ENCODE measurements at places on chromosomes 7 and 10.

DNA sequence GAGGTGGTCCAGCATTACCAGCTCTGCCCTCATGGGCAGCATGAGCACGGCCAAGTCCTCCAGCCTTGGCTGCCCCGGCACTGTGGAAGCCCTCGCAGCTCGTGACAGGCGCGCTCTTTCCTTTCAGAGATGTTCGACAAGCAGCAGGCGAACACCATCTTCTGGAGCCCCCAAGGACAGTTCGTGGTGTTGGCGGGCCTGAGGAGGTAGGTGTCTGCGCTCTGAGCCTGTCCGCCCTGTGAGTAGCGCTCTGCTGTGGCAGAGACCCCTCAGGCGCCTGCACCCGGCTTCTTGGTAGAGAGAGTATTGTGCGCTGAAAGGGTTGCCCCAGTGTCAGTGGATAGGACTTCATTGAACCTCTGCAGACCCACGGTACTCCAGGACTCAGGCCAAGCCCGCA lies 19.8 kb downstream of the EIF3B start:
- DNase-seq: no peak

DNA sequence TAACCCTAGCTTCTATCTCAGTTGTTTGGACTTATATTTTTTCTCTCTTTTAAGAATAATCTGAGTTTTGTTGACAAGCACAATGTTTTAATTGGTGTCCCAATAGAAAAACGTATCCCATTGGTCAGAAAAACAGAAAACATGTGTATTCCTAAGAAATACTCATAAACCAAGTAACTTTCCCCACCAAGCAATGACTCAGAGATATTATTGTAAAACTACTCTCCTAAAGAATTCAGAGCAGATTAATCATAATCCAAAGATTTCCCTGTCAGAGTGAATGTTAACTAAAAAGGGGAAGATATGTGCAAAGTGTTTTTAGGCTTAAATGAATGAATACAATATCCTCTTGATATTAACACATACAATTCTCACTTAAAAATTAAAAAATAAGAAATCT lies 29.4 kb upstream of the MBL2 start:
- no peak for DNase-seq

DNA sequence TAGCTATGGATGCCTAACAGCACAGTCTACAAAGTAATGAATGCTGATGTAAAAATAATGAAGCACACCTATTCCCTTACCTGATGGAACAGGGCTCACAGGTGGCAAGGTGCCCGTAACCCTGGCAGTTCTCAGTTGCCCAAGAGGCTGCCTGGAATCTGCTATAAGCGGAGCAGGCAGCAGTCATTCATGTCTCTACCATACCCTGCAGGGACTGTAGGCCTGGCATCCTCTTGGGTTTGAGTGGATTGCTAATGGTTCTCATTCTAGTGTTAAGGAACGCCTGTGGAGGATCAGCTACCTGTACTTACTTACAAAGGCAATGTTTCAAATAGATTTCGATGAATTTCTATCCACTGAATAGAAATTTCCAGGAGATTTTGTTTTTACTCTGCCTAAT lies 38.4 kb downstream of the BAIAP2L1 start:
- DNase-seq: no peak

GRCh38 chr7:116334555-116334954 lies 124.2 kb downstream of the TES start:
- no peak for DNase-seq

- DNase-seq: no peak
Measured at GRCh38 chr10:51658000-51658399, 41.4 kb downstream of the CSTF2T start.

DNA sequence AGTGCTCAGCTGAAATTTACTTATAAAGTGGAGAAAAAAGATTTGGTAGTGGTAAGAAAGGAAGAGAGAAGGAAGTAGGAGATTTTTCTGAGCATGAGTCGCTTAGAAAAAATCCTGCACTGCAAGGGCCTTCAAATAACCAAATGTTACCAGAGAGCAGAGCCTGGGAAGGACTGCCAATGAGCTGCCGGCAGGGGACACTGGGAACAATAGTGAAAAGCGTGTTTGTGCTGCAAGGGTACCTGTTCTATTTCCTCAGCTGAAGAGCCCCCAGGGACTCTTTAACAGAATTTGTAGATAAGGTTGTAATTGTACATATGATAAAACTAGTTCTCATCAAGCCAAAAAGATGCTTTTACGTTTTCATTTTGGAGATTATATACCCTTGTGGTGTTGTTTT lies 696.3 kb upstream of the C7orf33 start:
- DNase-seq: no peak

DNA sequence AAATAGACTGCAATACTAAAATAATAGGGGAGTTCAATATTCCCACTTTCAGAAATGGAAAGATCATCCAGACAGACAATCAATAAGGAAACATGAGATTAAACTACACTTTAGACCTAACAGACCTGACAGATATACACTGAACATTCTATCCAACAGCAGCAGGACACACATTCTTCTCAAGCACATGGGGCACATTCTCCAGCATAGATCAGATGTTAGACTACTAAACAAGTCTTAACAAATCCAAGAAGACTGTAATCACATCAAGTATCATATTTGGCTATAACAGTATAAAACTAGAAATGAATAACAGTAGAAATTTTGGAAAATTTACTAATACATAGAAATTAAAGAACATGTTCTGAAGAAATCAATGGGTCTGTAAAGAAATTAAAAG lies 458.9 kb upstream of the ANKRD30A start:
- no peak for DNase-seq

DNA sequence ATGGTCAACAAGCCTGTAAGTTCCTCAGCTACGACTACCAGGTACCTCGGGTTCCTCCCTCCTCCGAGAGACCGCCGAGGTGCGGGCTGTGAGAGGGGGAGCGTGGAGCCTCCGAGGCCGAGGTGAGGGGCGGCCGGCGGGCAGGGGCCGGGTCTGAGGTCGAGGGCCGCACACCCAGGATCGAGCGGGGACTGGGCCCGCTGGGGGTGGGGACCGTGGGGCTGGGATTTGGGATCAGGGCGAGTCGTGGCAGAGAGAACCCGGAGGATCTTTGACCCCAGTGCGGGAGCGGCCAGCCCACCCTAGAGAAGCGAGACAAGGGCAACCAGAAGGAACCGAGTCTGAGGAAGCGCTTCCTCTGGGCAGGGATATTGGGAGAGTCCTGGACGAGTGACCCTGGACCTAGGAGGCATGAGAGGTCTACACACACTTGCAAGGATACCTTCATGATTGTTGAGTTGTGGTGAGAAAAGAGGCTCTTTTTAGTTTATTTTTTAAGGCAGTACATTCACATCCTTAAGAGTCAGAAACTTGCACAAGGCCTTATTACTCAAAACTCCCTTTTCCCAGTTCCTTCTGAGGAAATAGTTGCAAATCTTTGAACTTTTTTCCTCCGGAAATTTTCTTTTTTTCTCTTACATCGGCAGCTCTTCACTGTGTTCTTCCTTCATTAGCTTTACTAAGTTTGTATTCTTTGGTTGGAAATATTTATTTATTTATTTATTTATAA lies 395 bp downstream of the ZNF487 start:
- DNase-seq: no peak

DNA sequence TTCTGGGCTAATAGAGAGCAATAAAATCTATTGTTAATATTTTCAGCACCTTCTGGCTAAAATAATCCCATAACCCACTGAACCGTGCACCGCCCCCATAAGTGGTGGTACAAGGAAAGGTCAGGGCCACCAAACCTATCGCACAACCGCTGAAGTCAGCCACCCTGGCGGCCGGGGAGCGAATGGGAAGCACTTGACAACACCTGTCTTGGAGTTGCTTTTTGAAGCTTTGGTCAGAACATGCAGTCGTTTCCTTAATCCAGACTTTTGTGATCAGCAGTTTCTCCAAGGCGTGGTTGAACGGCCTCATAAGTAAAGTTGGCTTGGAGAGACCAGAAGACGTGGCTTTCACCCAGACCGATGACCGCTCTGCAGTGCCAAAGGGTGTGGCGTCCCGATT lies 97.4 kb downstream of the DNAJB6 start:
- no peak for DNase-seq

GRCh38 chr7:158950914-158951635 lies 94.7 kb downstream of the DYNC2I1 start:
- no peak for DNase-seq

GRCh38 chr7:157547102-157547501 lies 210.3 kb downstream of the DNAJB6 start:
- DNase-seq: no peak

GRCh38 chr10:28381466-28381865 lies 78.6 kb upstream of the MPP7 start:
- DNase-seq: no peak

DNA sequence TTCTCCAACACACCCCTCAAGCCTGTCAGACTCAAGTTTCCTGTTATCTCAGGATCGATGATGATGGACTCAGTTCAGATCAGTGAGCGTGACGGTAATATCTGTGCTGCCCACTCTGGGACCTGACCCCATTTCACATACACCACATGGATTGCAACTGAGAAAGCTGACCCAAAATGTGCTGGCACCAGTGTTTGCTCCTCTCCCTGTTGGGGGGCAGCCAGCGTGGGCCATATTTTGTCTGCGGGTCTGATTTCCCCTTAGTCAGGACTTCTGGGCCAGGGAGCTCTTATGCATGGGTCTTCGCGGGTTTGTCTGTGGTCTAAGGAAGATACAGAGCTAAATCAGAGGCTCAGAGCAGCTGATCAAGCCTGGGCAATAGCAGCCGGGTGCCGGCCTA lies 42.6 kb upstream of the TRIM8 start:
- no peak for DNase-seq

- DNase-seq: no peak
Measured at GRCh38 chr7:100867776-100868485, 744 bp downstream of the TRIP6 start.

- no peak for DNase-seq
Measured at GRCh38 chr7:43630482-43630881, 47.6 kb downstream of the STK17A start.

DNA sequence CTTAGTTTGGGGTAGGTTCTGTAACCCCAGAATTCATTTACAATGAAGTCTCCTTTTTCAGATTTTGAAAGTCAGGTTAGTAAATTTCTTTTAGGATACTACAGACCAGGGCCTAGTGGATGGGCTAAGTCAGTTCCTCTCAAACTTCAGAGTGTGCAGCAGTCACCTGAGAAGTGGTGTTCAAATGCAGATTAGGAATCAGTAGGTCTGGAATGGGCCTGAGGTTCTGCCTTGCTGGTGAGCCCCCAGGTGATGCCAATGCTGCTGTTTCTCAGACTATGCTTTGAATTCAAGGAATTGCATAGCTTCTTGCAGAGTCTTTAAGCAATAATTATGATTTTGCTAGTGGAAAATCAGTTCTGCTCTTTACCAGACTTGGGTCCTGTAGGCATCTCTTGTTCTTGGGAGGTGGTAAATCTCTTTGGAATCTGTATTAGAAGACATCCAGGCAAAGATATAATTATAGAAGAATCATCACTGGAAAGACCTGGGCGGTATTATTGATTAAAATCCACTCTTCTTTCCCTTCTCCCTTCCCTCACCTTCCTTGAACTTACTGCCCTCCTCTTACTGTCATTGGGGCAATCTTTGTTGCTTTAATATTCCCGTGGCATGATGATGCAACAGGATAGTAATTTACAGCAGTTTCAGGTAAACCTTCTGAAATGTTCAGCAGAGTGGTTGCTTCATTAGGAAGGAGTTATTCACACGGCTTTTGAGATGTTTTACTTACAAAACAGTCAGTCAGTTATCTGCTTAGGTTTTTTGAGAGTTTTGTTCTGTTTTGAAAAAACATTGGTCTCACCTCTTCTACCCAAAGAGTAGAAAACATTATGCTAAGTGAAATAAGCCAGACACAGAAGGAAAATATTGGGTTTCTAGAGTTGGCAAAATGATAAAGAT lies 87.2 kb downstream of the NRF1 start:
- DNase-seq: no peak

DNA sequence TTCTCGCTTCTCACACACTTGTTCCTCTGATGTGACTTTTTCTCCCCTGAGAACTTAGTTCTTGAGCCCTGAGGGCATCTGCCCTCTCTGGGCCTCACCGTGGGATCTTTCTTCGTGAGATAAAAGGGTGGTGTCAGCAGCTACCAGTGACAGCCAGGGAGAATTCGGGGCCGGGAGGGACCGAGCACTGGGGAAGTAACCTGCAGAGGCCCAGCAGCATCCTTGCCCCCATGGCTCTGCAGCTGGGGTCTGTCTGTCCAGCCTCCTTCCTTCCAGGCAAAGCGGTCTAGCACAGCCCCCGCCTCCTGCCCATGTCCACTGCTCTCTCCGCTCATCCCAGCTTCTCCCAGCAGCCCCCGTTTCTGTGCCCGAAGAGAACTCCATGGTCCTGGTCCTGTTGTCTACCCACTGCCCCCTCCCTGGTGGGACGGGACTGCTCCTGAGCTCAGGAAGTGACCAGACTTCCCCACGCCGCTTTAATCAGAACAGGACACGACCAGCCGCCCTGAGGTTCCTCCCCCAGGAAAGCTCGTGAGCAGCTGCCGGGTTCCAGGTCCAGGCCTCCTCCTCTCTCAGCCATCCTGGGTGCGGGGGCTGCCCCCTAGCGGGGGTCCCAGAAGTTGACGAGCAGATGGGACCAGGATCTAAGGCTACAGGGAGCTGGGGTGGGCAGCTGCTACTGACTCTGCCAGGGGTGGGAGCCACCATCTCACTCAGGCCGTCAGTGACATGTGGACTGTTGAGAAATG lies 187.5 kb downstream of the WDR37 start:
- no peak for DNase-seq

DNA sequence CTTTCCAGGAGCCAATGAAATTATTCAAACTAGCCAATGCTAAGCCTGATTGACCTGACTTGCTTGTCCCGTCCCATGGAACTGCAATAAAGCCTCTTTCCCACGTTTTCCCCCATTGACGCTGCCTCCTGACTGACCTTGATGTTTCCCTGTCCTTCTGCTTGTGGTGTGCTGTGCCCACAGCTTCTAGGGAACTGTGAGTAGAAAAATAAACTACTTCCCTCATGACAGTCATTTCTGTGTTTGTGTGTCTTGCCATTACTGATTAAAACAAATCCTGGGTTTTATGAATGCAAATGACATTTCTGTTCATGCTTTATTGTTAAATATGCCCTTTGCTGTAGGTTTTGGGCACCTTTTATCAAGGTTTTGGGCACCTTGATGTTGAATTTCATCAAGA lies 91.3 kb upstream of the ABI1 start:
- no peak for DNase-seq

DNA sequence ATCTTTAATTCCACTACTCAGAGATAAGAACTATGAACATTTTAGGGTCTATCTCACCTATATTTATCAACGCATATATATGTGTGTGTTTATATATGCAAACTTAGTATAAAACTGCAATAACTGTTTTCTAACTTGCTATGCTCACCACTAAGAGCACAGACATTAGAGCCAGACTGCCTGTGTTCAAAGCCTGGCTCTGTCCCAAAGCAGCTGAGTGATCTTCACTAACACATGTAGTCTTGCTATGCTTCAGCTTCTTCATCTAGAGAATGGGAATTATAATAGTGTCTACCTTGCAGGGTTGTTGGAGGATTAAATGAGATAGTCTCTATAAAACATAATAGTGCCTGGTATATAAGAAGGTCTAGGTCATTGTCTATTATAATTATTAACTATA lies 165.5 kb downstream of the MAGI2 start:
- DNase-seq: no peak

Measured in CD4-positive, alpha-beta memory T cell (primary cell).